LHCN-M2 (cell line): ENCODE measurements at places on chromosomes 2 and 18. TPM values are rescaled to one million over a fixed set of nuclear protein-coding genes. Genes with fewer than 3 reads are reported as not detected.

GRCh38 chr2:101806701-101807100 lies 109.2 kb downstream of the MAP4K4 start:
- no peak for DNase-seq

DNA sequence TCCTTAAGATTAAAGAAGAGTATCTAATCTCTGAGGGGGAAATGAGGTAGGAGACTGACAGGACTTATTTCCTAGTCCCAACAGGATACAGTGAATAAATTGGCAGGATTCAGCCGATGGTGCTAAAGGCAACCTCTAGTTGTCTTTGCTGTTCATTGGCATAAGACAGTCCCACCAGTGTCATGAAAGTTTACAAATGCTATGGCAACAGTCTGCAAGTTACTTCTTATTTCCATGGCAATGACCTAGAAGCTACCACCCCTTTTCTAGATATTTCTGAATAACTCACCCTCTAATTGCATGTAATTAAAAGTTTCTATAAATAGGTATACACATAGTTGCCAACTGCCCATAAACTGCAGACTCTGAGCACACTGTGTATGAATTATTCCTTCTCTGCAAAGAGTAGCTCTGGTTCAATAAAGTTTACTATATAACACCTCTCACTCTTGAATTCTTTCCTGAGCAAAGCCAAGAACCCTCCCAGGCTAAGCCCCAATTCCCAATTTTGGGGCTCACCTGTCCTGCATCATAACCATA lies 172.7 kb upstream of the LRATD1 start:
- no peak for DNase-seq

DNA sequence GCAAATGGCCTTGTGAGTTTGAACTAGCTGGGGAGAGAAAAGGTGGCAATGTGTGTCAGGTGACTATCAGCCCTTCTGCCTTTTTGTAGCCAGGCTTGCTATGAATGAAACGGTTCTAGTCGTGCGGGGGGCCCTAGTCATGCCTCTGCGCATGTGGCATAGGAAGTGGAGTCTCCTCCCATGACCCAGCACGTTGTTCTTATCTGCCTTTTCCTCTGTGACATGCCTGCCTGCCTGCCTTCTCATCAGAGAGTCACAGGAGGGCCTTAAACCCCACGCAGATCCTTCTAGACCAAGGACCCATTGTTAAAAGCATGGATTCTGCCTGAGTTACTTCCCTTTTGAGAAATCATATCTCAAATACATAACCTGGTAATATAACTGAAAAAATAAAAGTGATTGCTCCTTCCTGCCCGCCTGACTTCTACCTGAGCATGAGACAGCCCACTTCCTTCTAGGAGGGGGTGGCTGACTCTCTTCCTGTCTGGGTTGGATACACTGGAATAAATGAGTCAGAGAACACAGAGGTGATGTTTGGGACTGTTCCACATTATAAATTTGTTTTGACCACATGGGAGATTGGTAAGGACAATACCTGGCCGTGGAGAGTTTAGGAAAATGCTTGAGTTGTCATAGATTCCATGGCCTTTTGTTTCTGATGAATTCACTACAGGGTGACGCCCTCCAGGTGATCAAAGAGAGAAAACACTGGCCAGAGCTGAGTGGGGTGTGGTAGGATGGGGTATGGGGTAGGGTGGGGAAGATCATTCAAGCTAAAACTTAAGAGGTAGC lies 49.8 kb downstream of the FBLN7 start:
- no peak for DNase-seq

DNA sequence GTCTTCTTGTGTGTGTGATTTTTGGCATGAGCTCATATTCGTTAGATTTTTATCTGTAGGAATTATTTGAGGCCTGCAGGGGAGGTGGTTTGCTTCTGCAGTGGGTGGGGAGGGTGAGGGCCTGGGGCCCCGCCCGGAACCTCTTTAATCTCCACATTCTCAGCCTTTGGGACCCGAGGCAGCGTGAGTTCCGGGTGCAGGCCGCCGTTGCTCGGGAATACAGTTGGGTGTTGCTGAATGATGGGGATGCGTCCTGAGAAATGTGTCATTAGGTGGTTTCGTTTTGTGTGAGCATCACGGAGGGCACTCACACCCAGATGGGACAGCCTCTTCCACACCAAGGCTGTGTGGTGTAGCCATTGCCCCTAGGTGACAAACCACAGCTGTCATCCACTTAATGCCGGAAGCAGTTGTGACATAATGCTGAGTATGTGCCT lies 13.7 kb upstream of the GAL3ST2 start:
- DNase-seq = no peak

- no peak for DNase-seq
These were observed 4.5 kb upstream of the CYP27A1 start for GRCh38 chr2:218777276-218777990.

GPR155 gene
- 2.9 and 156 TPM in 2 replicates for total RNA-seq

CLIP4 gene
- total RNA-seq = 31.4 and 38.0 TPM in 2 replicates

- DNase-seq = peak; percentile 46
These were observed 65.1 kb downstream of the SIGLEC15 start for GRCh38 chr18:45890606-45891005.

DNA sequence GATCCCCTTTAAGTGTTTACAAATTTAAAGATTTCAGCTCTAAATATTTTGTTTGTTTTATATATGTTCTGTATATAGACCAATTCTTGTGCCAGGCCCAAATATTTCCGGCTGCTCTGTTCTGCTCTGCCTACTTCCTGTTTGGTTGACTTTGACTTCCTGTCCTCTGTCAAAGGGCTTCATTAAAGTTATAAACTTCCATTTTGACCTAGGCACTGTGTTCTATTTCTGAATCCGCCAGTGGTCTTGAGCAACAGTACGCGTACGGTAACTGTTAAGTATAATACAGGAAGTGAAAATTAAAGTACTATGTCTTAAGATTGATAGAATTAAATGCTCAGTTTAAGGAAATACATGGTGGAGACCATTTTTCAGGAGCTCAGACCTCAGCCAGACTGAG lies 13.5 kb upstream of the REL start:
- no peak for DNase-seq
